ENCODE measurements at places on chromosomes 1 and 21.

DNA sequence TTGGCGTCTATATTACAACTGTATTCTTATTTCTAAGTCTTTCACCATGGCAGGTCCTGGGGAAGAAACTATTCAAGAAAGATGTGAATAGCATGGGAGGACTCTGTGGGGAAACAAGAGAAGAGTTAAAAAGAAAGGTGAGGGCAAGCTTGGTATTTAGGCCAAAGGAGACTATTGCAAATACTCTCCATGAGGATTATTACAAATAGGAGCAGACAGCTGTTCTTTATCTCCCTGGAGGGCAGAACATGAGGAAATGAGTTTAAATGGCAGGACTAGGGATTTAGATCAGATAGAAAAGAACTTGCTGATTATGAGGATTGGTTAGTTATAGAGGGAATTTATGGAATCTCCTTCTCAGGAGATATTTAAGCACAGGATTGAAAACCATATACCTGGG lies 186.8 kb downstream of the CDC7 start:
- peak; percentile 82 for DNase-seq

DNA sequence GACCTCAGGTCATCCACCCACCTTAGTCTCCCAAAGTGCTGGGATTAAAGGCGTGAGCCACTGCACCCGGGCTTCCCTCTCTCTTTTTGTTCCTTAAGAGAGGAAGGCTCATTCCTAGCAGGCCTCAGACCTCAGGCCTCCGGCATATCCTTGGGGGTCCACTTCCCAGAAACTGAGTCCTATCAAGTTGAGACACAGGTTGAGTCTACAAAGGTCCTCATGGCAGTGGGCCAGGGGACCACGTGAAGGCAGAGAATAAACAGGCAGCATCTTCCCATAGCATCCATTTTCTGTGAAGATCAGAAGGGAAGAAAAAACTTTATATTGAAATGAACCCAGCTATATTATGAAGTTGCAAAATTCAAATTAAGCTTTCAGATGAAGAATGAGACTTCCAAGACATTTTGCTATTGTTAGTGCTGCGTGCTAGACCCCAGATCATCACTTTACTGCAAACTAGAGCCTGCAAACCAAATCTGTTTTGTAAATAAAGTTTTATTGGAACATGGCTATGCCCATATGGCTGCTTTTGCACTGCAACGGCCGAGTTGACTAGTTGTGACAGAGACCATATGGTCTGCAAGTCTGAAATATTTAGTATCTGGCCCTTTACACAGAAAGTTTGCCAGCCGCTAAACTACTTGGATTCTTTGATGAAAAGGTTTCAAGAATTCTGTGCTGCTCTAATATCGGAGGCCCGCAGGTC lies 3.5 kb upstream of the CELA2A start:
- DNase-seq = peak; percentile 44

GRCh38 chr1:32151319-32151787 lies 28.1 kb upstream of the TXLNA start:
- DNase-seq = peak; percentile 87

GRCh38 chr1:28062806-28063205 lies 25.6 kb downstream of the EYA3 start:
- no peak for DNase-seq

GRCh38 chr1:245797592-245798348 lies 643.0 kb downstream of the KIF26B start:
- DNase-seq = peak; percentile 60

GRCh38 chr1:116853680-116854402 lies 55.9 kb upstream of the PTGFRN start:
- peak; percentile 41 for DNase-seq

DNA sequence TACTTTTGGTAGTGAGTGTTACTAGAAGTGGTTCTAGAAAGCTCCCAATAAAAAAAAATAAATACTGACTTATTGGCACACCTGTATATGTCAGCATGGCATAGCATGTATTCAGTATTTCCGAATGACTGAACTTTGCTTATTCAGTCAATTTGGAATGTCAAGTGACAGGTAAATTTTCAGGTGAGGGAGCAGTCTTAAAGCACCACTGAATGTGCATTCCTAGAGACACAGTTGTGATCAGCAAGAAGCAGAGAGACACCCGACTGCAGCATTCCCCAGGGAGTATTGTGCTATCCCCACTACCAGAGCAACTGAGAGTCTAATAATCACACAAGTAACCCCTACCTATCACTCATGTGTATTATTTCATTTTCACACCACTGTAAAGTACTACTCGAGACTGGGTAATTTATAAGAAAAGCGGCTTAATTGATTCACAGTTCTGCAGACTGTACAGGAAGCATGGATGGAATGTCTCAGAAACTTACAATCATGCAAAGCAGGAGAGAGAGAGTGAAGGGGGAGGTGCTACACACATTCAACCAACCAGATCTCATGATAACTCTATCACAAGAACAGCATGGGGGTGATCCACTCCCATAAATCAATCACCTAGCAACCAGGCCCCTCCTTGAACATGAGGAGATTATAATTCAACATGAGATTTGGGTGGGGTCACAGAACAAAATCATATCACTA lies 201.5 kb downstream of the TBX15 start:
- DNase-seq = peak; percentile 10

- DNase-seq = no peak
Measured at GRCh38 chr1:29800120-29800519, 563.8 kb downstream of the PTPRU start.

- no peak for DNase-seq
Measured at GRCh38 chr21:18053151-18053550, 191.5 kb upstream of the CHODL start.

DNA sequence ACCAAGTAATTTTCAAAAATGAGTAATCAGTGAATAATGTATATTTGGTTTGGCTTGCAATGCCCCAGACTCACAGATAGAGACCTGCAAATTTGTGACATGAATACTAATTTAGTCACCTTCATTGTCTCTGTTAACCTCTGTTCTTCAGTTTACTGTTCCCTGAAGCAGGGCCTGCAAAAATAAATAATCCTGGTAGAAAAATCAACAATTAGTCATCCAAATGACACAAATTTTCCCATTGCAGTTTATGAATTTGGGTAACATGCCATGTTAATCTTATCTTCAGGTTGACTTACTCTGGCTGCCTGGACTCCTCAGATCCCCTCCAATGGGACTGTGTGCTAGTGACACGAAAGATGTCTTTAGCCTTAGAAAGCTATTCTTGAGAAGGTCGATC lies 289.5 kb downstream of the PAPPA2 start:
- DNase-seq = no peak

DNA sequence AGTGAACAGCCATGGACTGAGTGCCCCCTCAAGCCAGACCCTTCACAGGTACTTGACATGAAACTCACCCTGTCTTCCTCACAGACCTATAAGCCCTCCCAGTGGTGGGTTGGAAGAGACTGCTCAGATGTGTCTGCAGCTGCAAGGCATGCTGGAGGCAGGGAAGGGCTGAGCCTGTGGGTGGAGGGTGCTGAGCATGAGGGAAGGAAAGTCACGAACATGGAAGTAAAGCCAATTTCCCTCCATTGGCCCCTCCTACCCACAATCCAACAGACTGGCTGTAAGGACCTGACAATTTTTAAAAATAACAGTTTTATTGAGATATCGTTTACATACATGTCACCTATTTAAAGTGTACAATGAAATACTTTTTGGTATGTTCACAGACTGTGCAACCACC lies 44.1 kb downstream of the RCSD1 start:
- no peak for DNase-seq

DNA sequence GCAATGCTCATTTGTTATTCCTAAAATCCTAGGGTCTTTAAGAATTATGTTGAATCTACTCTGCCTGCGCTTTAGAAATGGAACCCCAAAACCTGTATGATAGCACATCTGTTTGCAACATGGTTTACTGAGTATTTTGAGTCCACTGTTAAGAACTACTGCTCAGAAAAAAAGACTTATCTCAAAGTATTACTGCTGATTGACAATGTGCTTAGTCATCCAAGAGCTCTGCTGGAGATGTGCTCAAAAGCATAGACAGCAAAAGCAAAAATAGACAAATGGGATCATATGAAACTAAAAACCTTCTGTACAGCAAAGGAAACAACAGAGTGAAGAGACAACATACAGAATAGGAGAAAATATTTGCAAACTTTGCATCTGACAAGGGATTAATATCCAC lies 107.0 kb downstream of the CTH start:
- DNase-seq = no peak

- DNase-seq = peak; percentile 33
Measured at GRCh38 chr1:12276225-12276624, 46.4 kb downstream of the VPS13D start.

GRCh38 chr1:1200876-1201810 lies 5.2 kb downstream of the TNFRSF18 start:
- DNase-seq = no peak

DNA sequence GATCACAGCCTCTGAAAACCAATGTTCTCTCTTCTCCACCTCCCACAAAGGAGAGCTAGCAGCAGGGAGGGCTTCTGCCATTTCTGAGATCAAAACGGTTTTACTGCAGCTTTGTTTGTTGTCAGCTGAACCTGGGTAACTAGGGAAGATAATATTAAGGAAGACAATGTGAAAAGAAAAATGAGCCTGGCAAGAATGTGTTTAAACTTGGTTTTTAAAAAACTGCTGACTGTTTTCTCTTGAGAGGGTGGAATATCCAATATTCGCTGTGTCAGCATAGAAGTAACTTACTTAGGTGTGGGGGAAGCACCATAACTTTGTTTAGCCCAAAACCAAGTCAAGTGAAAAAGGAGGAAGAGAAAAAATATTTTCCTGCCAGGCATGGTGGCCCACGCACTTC lies 35.8 kb upstream of the TDRD10 start:
- DNase-seq = no peak

DNA sequence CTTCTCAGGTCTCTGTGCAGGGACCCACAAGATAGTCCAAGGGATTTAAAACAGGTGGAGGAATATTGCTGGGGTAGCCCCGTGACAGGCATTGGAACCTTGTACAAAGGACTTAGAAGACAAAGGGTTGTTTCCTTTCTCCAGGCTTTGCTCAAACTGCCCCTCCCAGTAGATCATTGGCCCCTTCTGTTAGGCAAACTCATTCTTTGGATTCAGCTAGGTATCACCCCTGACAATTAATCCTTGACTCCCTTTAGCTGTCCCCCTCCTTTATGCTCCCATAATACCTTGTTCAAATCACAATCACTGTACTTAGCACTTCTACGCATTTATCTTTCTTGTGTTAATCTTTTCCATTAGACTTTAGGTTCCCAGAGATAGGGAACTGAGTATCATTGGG lies 360.5 kb downstream of the KCNH1 start:
- peak; percentile 46 for DNase-seq

DNA sequence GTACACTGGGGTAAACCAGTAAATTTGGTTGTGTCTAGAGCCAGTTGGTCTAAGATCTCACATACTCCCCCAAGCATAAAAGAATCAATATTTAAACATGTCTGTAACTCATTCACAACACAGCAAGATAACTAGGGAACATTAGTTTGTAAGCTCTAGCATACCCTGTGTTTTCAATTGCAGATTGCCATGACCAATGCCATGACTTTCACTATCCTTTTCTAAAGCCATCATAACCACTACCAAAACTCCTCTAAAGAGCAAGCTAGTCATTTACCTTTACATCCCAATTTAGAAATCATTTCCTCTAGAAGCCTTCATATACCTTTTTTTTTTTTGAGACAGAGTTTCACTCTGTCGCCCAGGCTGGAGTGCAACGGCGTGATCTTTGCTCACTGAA lies 56.5 kb upstream of the PLA2G4A start:
- no peak for DNase-seq

DNA sequence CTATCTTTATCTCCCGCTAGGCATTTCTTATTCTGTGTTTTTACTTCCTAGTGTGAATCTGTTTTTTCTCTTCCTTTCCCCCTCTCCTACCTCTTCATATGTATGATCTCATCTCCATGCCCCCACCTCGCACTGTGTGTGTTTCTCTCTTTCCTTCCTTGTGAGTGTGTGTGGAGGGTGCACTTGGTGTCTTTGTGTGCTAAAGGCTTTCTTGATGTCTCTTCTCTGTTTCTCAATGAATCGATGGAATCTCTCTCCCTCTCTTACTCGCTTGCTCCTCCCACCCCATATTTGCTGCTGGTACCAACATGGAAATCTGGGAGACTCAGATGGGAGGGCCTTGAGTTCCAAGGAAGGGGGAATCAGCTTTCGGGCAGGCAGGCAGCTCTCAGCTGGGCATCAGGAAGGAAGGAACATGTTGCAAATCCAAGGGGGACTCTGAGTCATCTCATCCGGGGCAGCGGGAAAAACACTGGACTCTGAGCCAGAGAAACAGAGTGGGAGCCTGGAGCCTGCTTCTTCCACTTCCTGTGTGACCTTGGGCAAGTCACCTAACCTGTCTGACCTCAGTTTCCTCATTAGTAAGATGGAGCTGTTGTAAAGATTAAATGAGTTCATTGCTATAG lies 147.5 kb downstream of the PTPRU start:
- DNase-seq = no peak

DNA sequence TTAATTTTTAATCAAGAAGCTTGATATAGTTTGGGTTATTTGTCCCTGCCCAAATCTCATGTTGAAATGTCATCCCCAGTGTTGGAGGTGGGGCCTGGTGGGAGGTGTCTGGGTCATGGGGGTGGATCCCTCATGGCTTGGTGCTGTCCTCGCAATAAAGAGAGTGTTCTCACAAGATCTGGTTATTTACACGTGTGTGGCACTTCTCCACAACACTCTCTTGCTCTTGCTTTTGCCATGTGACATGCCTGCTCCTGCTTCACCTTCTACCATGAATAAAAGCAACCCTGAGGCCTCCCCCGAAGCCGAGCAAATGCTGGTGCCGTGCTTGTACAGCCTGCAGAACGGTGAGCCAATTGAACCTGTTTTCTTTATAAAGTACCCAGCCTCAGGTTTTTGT lies 2.6 kb upstream of the CNIH3 start:
- no peak for DNase-seq

DNA sequence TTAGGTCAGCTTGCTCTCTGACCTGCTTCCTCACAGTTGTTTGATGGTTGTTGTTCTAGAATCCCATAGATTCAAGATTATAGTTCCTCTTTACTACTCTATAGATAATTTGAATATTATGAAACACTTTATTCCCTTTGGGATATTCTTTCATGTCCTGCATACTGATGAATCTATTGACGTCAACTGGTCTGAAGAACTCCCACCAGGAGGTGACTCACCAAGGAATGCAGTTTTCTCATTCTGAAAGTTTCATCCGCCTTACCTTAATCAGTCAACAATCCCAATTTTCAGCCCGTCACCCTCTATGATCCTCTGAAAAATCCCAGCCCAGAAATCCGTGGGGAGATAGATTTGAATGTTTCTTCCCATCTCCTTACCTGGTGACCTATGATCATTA lies 834.1 kb upstream of the PRMT6 start:
- no peak for DNase-seq

- DNase-seq = no peak
Measured at GRCh38 chr1:1835546-1835945, 55.3 kb downstream of the GNB1 start.
